Pancreas (tissue), 10 donors: ENCODE measurements at places on chromosomes 3 and 15.

DNA sequence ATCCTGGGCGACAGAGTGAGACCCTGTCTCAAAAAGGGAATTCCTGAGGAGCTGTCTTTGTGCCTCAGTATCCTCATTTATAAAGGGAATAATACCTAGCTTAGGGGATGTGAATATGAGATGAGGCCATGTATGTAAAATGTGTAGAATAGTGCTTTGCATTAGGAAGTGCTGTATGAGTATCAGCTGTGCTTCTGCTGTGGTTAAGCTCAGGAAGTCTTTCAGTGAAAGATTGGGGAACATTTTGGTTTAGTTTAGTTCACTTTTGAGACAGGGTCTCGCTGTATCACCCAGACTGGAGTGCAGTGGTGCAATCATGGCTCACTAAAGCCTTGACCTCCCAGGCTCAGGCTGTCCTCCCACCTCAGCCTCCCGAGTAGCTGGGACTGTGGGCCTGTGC is 10.6 kb downstream of the THUMPD3 start:
- DNase-seq = no peak

GRCh38 chr3:117628823-117629291 is 919.3 kb downstream of the TUSC7 start:
- DNase-seq = no peak

- no peak for DNase-seq
These were observed 136.5 kb downstream of the NTRK3 start for GRCh38 chr15:88120026-88120425.

DNA sequence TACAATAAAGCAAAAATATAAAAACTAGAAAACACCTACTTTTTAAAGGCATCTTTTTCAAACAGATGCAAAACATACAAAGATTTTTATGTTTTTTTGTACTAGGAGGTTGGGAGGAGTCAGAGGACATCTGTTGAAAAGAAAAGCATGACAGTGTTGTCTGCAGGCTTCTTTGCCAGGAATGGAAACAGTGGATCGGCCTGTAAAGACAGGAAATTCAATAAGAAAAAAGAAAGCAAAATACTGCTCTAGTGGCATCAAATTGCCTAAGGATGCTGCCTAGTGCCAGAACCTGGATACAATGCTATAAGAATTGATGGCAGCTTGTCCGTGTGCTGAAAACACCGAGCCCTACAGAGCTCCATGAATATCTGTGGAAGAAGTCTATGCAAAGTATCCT is 69.9 kb downstream of the TBC1D5 start:
- no peak for DNase-seq

DNA sequence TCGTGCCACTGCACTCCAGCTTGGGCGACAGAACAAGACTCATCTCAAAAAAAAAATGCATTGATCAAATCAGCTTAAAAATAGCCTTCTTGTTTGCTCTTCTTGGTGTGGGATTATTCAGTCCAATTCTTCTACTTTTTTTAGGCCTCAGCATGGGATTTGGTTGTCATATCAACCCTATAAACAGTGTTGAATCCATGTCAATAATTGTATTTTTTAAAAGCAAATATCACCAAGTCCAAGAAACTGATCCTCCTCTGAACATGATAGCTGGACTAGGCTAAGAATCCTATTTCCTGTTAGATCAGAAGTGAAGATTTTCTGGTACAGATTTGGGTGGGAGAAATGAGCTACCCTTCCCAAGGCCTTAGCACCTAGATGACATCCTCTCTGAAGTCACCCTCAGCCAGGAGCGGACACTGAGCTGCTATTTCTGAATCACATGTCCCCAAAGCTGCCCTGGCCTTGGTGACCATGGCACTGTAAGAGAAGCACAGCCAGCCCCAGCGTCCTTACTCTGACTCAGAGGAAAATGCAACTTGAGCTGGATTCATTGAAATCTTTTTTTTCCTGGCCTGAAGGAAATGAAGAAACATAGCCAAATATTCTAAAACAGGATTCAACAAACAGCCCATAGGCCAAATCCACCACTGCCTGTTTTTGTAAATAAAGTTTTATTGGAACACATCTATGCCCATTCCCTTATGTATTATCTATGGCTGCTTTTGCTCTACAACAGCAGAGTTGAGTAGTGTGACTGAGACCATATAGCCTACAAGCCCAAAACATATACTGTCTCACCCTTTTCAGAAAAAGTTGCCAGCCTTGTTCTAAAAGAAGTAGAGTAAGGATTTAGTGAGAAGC is 215.9 kb upstream of the CTDSPL start:
- DNase-seq = no peak

GRCh38 chr3:162525066-162525742 is 1028.6 kb downstream of the OTOL1 start:
- DNase-seq = no peak

- no peak for DNase-seq
These were observed 275.0 kb upstream of the LYSMD4 start for GRCh38 chr15:100008258-100008657.

DNA sequence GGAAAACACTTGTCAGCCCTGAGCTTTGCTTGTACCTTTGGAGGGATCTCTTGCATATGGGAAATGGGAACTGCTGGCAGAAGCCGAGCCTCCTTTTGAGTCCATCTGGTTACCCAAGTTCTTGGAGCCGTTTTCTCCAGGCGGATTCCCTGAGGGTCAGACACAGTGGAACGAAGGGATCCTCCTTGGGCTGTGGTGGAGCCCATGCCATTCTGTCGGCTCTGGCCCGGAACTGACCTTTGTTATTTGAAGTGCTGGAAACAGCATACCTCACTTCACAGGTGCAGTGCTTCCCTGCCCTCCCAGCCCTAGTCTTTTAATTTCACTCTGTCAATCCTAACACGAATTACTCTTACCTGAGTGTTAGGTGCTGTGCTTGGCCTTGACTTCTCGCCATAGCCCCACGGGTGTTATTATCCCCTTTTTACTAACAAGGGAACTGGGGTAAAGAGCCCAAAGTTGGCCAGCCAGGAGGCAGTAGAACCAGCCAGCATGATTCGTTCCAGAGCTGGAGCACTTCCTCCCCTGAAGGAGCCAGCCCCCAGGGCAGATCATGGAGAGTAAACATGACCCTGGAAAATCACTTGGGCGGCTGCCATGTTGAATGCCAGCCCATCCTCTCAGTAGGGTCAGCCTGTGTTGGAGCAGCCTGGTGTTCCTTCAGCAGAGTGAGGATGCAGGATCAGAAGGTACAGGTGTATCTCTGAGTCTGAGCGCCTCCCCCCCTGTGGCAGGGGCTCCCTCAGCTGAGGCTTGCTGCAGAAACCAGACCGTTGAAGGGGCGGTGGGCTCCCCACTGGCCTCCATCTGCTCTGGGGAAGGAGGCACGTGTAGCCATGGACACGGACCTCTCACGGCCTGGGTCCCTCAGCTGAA is 143.2 kb downstream of the DNAJB8 start:
- peak; percentile 88 for DNase-seq

GRCh38 chr15:80105193-80105592 is 45.7 kb downstream of the ZFAND6 start:
- no peak for DNase-seq

DNA sequence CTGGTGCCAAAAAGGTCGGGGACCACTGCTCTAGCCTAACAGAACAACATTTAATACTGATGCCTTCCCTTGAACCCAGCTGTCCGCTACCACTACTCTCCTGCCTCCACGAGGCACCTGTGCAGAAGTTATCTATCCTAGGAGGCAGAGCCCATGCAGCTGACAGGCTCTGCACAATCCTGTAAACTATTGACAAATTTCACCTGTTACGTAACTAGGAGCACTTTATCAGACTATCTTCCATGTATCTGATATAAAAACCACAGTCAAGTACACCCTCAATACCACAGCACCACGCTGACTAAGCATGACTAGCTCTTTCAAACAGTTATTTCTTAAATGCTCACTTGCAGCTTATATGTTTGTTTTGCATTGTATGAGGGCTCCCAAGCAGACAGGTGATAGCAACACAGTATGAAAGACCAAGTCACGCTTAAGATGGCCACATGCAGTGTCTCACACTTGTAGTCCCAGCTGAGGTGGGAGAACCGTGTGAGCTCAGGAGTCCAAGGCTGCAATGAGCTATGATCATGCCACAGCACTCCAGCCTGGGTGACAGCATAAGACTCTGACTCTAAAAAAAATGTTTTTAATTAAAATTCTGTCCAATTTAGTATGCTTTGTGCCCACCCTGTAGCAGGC is 4.5 kb upstream of the IL17RC start:
- no peak for DNase-seq

GRCh38 chr3:56885879-56886278 is 84.1 kb upstream of the ARHGEF3 start:
- DNase-seq = no peak

DNA sequence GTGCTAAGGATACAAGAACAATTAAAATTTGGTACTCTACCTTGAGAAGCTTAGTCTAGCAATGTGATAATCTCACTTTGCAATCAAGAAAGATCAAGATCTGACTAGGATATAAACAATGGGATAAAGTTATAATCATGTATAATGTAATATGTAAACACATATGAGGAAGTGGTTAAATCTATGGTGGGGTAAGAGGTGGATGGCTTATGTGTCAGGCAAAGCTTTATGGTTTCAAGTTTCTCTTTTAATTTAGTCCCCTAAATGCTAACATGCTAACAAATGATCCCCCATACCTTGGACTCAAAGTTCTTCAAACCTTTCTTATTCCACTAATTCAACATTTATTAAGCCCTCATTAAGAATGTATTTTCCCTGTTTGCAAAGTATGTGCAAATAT is 2.5 kb downstream of the RSL24D1 start:
- no peak for DNase-seq

DNA sequence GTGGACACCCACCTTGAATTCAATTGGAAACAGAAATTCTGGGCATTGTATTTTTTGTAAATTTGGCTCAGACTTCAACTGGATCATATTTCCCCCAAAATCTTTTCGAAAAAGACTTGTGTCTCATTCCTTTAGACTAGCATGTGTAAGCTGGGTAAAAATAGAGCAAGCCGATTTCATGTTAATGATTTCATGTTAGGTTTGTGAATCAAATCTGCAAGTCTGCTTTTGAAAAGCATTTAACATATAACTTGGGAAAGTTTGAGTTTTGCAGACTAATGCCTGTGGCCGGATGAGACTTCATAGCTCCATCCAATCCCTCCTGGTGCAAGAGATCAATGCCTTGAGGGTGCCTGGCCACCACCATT is 64.5 kb downstream of the FLNB start:
- no peak for DNase-seq

DNA sequence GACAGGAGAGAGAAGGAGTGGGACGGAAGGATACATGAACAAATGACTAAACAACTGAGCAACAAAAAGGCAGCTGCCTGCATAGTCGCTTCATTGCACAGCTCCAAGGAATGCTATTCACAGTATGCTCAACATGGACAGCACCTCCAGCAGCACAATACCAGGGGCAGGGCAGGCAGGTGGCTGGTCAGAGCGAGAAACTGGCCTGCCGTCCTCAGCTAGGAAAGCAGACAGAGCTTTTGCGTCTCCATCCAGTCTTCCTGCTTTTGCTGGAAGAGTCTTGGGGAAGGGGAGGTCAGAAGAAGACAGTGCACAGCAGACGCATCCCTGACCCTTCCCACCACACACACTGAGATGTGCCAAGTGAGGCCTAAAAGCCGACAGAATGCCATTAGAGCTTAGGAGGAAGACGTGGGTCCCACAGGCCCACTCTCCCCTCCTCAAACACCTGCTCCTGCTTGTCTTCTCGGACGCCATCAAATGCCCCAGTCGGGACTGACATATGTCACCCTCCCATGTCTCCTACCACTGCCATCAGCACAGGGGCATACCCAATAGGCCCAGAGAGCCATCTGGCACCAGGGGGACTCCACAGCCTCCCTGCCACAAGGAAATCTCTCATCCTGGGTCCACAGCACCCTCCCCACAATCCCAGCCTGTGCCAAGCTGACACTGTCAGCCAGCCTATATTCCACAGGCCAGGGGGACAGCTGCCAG is 3.9 kb downstream of the RAB6B start:
- no peak for DNase-seq

- DNase-seq = no peak
These were observed 14.4 kb downstream of the TM4SF1 start for GRCh38 chr3:149363053-149363452.
